T-helper 17 cell (primary cell): ENCODE measurements at places on chromosomes 2 and 18. TPM values are rescaled to one million over a fixed set of nuclear protein-coding genes. Genes with fewer than 3 reads are reported as not detected.

GRCh38 chr2:156132941-156133340, 199.6 kb downstream of the NR4A2 start:
- DNase-seq = no peak

GRCh38 chr18:56789004-56789888, 138.1 kb downstream of the WDR7 start:
- DNase-seq = no peak

DNA sequence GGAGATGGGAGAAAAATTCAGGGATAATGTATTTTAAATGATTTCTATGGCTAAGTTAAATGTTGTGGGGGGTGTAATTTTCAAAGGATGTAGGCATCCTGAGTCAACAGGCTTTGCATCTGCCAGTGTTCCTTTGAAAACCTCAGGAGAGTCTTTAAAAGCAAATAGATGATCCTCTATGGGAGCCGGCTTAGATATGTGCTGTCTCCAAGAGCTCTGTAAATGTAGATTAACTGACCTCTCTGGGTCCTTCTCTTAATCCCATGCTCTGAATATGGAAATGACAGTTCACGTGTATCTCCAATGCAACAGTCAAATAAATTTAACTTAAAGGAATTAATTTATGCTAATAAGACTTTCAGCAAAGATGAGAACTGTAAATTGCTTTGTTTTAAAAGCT, 292.7 kb downstream of the ERBB4 start:
- DNase-seq = no peak

DNA sequence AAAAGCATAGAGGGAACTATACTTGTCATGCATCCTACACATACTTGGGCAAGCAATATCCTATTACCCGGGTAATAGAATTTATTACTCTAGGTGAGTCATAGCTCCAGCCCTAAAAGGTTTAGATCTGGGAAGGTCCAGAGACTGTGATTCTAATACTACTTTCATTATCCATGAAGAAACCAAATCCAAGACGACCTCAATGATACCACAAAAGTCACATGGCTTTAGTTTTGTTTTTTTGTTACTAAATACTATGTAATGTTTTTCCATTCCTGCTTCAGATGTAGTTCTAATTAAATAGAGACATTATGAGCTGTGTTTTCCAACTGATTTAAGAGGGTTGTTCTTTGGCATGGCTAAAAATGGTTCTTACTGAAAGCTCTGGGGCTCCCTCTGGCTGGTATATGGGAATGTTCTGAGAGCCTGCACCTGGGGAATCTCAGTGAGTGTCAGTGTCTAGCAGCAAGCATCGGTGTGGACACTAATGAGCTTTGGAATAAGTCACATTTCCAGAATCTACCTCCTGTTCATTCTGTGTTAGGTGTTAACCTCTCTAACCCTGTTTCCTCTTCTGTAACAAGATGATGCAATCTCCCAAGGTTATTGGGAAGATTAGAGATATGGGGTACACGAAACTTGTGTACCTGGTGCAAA, 20.5 kb upstream of the IL1RL2 start:
- DNase-seq = no peak

GRCh38 chr2:132923787-132924186, 253.8 kb upstream of the LYPD1 start:
- DNase-seq = no peak

GRCh38 chr18:41873730-41874129, 81.3 kb upstream of the PIK3C3 start:
- no peak for DNase-seq

- peak; percentile 73 for DNase-seq
Measured at GRCh38 chr2:8488001-8488738, 193.7 kb upstream of the ID2 start.

GRCh38 chr18:63314062-63314790, 5.3 kb downstream of the BCL2 start:
- DNase-seq = no peak

GRCh38 chr18:10842861-10843260, 306.5 kb downstream of the PIEZO2 start:
- no peak for DNase-seq

DNA sequence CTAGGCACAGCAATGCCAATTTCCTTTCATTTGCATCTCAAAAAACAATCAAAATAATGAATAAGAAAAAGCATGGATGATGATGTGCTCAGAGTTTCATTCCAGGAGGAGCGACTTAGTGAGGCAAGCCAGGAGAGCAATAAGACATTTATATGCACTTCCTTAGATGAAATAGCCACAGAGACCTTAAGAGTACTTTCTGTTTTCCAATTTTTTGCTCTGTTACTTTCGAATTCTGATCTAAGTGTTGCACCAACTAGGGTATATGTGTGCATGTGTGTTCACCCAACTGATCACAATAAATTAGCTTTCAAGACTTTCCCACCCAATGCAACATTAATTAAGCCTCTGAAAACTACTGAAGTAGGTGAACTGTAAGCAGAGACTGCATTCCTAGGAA, 709 bp downstream of the RAB27B start:
- DNase-seq = no peak

DNA sequence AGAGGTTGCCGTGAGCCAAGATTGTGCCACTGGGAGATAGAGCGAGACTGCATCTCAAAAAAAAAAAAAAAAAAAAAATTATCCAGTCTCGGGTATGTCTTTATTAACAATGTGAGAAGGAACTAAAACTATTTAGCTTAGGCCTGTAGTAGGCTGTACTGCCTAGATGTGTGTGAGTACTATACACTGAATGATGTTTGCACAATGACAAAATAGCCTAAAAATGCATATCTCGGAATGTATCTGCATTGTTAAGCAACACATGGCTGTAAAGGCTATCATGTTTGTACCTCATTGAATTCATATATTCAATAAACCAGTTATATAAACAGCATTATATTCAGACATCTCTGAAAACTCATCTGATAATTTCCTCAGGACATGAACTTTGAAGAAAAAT, 191.2 kb upstream of the SESTD1 start:
- no peak for DNase-seq

DNA sequence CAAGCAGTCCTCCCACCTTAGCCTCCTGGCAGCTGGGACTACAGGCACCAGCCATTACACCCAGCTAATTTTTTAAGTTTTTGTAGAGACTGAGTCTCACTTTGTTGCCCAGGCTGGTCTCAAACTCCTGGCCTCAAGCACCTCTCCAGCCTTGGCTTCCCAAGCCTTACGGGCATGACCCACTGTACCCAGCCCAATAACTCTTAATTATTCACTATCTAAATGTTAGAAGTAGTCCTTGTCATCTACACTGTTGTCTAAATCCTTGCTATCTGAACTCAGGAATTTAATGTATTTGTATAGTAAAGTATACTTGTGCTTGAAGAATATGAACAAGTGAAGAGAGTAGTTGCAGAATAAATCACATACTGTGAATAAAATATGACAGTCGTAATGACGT, 37.9 kb upstream of the NBEAL1 start:
- no peak for DNase-seq

DNA sequence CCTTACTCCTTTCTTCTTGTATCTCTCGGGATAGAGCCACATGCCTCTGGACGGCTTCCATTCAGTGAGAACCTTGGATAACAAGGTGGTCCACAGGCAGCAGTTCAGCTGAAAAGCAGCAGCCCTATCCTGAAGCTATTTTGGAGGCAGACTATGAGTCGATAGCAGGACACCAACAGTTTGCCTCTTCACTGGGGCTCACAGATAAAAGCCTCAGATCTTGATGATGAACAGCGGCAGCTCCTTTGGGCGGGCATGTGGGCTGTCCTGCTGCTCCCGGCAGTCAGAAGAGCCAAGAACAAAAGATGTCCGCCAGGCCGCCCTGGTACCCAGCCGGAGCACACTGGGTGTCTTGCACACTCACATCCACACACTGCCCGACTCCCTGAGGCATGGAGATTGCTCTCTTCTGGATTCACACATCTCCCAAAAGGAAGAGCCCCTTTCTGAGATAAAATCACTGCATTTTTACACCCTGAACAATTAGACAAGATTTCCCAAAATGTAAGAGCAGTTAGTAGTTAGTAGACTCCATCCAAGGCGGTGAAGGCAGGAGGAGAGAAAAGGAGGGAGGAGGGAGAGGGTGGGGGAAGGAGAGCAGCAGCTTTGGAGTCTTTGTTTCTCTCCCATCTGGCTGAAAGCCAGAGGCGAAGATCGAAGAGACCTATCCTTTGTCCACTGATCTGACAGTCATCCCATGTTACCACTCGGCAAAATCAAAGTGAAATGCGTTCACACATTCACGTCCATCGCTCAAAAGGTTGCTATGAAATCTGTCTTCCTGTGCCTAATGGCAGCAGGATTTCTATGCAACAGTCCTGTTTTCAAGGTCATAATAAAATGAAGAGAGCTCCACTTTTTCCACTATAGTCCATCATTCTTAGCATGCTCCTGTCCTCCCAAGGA, 90.1 kb upstream of the KLF7 start:
- DNase-seq = no peak

DNA sequence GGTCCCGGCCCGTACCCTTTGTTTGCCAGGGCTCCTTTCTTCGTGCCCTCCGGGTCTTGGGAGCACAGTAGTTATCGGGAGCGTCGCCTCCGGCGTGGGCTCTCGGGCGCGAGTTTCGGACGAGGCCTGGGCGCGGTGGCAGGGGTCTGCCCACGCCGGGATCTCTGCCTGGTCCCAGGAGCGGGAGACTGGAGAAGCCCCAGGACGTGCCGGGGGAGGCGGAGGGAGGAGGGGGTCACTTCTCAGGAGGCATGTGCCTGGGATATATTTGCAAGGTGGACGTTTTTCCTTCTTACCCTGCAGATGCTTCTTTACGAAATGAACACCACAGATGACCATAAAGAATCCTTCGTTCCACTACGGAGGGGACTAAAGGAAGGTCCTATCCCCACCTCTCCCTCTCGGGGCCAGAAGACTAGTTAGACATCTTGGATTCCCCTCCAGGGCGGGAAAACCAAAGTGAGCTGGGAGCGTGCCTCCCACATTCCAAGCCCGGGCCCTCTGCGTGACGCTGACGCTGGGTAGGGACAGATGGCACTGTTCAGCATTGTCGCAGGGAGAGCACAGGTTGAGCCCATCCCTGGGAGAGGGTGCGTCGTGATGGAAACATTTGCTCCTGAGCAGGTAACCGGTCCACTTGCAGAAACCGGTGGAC, 483 bp upstream of the FHL2 start:
- DNase-seq = no peak

DNA sequence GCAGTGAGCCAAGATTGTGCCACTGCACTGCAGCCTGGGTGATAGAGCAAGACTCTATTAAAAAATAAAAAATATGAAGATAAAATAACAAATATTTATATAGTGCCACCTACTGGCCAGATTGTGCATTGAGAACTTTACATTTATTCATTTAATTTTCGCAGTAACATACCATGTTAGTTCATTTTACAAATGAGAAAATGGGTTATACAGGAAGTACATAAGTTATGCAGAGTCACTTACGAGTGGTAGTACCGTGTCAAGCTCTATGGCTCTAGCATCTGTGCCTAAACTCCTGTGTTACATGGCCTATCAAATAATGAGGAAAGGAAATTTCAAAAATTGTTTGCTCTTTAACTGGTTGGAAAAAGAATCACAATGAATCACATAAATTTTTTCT, 27.9 kb downstream of the RIF1 start:
- DNase-seq = no peak

GRCh38 chr18:45751766-45752165, 27.8 kb downstream of the SLC14A1 start:
- DNase-seq = no peak

GRCh38 chr18:45780568-45780967, 44.9 kb upstream of the SIGLEC15 start:
- DNase-seq = no peak

- no peak for DNase-seq
Measured at GRCh38 chr2:2588777-2589176, 257.7 kb upstream of the MYT1L start.

DNA sequence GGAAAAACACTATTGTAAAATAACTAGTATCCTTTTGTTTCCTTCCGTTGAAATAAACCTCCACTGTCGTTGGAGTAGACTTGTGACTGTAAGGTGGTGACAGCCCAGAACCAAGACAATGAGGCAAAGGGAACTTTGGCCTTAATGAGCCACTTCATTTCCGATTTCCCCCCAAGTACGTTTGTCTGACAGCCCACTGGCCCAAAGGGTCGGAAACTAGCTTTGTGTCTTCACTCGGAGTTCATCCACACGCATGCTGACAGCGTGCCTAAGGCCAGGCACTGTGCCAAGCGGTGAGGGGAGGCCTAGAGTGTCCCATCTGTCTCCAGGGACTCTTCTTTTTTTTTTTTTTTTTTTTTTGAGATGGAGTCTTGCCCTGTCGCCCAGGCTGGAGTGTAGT, 21.0 kb downstream of the HJURP start:
- DNase-seq = no peak

GRCh38 chr18:79529296-79529695, 133.6 kb downstream of the NFATC1 start:
- peak; percentile 6 for DNase-seq

DNA sequence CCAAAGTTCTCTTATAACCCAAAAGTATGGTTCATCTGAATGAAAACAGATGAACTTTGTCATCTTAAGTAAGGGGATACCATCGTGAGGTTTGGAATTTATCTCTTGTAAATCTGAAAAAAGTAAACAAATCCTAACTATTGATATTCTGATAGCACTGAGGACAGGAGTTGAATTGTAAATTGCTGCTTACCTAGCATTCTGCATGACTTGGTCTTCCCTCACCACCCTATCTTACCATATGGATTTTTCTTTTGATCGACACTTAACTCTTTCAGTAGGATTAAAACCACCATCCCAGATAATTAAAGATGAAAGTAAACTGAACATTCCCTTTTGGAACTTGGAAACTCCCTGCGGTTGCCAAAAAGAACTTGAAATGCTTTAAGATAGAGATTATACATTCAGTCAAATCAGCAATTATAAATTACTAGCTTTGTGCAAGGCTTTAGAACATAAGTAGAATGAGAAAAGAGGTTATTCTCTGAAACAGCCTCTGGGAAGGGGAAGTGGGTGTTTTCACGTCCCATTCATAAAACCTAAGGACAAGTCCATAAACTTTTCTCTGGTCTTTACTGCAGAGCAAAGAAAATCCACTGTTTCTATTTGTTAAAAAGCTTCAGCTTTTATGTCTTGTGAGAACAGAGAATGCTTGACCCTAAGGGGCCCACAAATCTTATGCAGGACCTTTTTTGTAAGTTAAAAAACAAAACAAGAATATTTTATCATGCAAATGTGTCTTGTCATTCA, 49.7 kb upstream of the ZNF397 start:
- no peak for DNase-seq

PIEZO2 gene
- not detected for total RNA-seq

STARD6 gene
- total RNA-seq = not detected

NOL4 gene
- total RNA-seq = not detected

IL1RL2 gene
- total RNA-seq = not detected

ANKAR gene
- total RNA-seq = 8.0 TPM

GALR1 gene
- total RNA-seq = not detected

MPV17 gene
- 46.5 TPM for total RNA-seq

AQP12B gene
- not detected for total RNA-seq

ARL4C gene
- total RNA-seq = 393 TPM

LCT gene
- 0.10 TPM for total RNA-seq
